RCC 7860 (cell line): ENCODE measurements at places on chromosomes 6 and 20.

DNA sequence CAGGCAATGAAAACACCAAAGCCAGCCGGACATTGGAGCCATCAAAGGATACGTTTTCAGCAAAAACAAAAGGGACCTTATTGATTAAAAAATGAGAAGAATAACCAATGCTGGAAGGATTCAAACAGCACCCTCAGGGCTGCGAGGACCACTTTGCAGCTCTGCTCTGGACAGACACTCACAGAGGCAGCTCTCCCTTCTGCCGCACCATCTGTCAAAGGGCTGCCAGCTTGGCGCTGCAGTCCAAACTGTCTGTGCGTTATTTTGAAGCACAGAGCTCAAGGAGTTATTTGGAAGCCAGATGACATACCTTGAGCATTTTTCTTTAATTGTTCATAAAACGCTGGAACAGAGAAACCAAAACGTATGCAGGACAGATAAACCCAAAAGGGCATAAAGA is 85.2 kb downstream of the KIF16B start:
- no peak for DNase-seq

- DNase-seq: peak; percentile 76
These were observed at the start of gene HMGN4 for GRCh38 chr6:26537846-26538571. TSS of gene HMGN4 (plus strand) at chr6:26538366. CDS start at chr6:26545207, 6,841 bp downstream.

- no peak for DNase-seq
These were observed 72.4 kb downstream of the FGD2 start for GRCh38 chr6:37077905-37078296.

- no peak for DNase-seq
These were observed 59.8 kb downstream of the BCAS4 start for GRCh38 chr20:50854506-50855249.

GRCh38 chr6:38371881-38372280 is 267.8 kb downstream of the BTBD9 start:
- DNase-seq: no peak

DNA sequence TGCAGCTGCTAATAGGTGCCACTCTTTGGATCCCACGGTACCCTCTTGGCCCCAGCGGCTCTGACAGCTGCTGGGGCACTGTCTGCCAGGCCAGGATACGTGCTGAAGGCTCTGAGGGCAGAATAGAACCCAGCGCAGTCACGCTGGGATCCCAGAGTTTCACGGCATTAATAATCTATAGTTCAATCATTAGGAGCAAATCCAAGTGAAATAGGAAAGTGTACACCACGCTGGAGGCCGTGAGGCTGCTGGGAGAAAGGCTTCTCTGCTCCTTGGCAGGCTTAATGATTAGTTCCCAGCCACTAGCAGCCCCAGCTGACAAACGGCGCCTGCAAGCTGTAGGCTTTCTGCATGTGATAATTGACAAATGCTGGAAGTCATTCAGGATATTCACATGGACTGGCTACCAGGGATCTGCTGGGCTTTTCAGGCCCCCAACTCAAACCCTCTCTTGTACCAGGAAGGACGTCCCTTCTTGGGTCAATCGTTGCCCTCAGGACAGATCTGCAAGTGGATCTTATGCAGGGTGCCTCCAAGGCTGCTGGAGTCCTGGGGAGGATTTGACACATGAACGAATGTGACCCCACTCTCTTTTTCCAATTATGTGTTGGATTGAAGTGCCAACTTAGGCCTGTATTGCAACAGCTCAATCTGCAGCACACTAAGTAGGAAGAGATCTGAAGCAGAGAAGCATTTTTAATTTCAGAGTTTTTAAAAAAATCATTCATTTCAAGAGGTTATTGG is 50.1 kb upstream of the INSM1 start:
- no peak for DNase-seq

- DNase-seq: peak; percentile 83
These were observed 45.4 kb downstream of the SSR1 start for GRCh38 chr6:7267466-7268091.

DNA sequence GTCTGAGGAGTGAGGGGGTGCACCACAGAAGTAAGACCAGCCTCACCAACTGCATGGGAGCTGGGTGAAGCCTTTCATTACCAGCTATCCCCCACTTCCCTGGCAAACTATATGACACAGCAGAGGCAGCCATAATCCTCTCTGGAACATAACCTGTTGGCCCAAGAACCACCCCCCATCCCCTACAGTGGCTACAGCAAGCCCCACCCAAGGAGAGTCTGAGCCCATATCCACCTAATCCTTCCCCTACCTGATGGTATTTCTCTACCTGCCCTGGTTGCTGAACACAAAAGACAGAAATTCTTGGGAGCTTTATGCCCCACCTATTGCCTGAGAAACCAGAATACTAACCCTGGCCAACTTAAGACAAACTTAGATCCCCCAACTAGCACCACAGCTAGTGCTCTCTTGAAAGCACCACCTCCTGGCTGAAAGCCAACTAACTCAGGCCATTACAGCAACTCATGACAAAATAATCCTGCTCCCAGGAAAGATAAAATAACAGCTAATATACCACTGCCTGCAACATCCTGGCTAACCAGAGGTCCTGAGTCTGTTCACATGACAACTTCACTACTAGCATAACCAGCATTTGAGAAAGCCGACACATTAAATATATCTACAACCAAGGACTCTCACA is 11.2 kb downstream of the RNGTT start:
- DNase-seq: no peak

GRCh38 chr6:34723203-34723602 is 26.6 kb upstream of the ILRUN start:
- DNase-seq: peak; percentile 33

DNA sequence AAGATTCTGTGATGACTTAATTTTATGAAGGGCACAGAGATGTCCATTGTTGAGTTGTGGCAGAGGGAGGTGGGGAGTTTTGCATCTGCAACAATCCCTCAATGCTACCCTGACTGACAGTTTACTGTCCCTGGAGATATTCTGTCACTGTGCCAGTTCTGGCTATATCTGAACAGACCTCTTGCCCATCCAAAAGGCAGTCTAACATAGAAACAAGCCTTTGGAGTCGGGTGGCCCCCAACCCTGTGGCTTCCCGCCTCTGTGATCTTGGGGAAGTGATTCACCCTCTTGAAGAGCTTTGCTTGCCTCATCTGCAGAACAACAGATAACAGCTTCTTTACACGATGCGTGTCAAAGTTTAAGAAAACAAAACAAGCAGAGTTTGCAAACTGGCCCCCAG is 3.8 kb upstream of the E2F1 start:
- no peak for DNase-seq

DNA sequence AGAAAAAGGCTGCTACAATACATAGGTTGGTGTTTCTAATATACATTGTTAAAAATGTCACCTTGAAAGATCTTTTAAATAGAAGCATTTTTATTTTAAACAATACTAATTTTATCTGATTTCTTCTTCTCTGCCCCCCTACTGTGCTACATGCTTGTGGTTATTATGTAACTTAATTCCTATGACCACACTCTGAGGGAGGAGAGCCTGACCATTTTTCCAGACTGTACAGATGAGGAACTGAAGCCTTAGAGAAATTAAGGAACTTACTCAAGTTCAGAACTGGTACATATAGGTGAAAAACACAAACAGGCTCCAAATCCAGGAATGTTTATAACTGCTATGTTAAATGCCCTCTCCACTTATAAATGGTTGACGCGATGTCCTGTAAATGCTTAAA is 43.4 kb upstream of the ARHGAP18 start:
- peak; percentile 30 for DNase-seq

DNA sequence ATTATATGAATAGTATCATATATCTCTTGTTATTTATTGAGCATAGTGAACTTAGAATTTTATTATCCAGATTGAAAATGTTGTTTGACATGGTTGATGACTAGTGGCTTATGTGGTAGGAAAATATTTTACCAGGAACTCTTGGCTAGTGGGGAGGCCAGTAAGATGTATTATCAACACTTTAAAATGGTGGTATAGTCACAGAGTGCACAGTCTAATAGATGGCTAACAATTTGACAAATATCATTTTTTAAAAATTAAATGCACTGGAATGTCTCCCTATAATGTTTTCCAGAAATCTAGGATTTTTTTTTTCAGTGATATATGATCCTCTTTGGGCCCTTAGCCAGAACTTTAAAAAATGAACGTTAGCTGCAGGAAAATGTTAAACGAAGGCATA is 26.9 kb upstream of the EYA4 start:
- no peak for DNase-seq

- no peak for DNase-seq
These were observed 277.2 kb downstream of the ARHGAP18 start for GRCh38 chr6:129432738-129433137.

GRCh38 chr6:121694389-121694788 is 258.9 kb downstream of the GJA1 start:
- DNase-seq: peak; percentile 15

DNA sequence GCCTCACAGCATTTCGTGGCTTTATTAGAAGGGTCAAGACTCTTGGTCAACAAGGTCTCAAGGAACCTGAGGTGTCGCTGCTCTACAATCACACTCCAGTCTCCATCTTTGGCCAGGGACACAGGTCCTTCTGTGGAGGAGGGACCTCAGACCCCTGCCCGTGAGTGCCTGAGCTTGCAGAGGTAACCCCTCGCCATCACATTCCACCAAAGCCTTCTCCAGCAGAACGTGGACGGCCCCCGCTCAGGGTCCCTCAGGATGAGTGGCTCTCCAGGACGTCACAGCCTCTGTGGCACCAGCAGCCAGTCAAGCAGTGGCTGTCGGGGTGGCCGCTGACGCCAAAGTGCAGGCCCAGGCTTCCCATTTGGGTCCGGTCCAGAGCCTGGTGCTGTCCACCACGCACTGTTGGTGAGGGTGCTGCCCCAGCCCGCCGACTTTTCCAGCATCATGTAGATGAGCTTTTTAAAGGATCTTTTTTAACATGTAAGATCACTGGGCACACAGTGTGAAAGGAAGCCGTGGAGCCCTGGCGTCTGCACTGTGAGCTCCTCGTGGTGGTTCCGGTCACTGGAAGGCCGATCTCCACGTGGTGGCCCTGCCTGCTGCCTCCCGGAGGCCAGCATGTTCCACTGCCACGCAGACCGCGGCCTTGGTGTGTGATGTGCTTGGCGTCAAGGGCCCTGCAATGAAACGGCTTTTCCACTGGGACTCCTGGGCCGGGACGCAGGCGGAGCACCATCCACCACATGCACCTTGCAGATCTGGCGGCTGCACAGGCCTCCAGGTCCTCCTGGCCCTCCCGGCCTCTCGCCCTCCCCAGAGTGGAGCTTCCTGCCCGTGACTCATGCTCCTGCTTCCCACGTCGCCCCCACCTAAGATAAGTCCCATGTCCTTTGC is 8.3 kb upstream of the KIF25 start:
- DNase-seq: no peak

GRCh38 chr20:3595541-3595940 is 67.7 kb downstream of the GFRA4 start:
- DNase-seq: no peak

DNA sequence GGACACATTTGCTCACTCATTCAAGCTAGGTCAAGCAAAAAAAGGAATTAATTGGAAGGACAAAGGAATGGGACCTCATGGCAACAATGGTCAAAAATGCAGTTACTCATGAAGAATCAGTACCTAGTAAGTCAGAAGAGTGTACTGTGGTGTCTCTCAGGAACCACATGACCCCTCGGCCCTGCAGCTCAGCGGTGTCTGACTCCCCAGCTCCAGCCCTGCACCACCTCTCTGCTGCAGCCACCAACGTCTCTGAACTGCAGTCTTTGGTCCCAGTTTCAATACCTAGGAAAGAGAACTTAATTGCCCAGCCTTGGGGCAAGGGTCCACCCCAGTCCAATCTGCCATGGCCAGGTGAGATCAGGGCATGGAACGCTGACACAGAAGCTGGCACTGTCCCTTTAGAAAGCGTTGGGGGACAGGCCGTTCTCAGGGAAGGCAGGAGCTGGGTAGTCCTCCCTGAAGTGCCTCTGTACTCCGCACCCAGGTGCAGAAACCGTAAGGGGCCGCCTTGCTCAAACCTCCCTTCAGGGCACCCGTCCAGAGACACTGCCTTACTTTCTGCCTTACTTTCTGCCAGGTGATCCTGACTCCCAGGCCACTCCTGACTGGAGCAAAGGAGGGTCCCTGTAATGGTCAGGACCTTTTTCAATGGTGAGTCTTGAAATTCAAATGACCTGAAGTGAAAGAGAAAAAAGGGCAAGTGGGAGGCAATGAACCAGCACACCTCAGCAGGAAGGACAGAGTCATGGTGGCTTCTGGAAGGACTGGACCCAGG is 13.2 kb upstream of the NELFCD start:
- DNase-seq: no peak

DNA sequence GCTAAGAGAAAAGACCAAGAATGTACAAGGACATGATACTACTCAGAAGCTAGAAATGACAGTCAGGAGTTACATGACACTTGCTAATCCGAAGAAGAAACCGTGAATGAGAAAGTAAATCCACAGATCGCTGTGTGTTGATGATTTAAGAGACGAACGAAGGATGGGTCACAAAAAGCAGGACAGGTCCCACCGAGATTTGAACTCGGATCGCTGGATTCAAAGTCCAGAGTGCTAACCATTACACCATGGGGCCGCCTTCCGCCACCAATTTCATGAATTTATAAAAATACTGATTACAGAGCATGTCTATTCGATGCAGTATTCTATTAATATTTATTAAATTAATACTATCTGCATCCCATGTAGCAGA is 54.0 kb upstream of the BTN3A2 start:
- peak; percentile 79 for DNase-seq

GRCh38 chr20:57701090-57701489 is 8.7 kb downstream of the PMEPA1 start:
- DNase-seq: no peak

GRCh38 chr6:74434171-74434570 is 738.2 kb downstream of the CD109 start:
- DNase-seq: no peak

- DNase-seq: no peak
These were observed 123.8 kb downstream of the FAM83B start for GRCh38 chr6:54970337-54970736.

GRCh38 chr6:31750411-31751022 is 10.7 kb downstream of the MSH5 start:
- no peak for DNase-seq

DNA sequence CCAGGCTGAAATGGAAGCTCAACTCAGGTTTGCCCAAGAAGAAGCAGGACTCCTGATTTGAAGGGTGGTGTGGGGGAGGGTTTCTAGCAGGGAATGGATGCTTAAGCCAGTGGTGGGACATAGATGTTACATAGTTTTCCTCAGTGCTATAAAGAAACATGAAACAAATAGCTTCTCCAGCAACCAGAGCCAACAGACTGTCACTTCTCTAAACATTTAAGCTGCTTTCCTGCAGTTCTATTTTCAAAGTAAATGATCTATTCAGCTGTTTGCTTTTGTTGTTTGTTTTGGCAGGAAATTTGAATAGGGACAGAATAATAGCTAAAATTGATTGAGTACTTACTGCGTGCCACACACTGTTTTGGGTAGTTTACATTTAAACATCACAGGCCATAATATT is 169.0 kb downstream of the UST start:
- no peak for DNase-seq

GRCh38 chr6:22023937-22024336 is 272.9 kb downstream of the PRL start:
- DNase-seq: no peak

GRCh38 chr20:63942250-63942951 is 13.8 kb downstream of the UCKL1 start:
- DNase-seq: no peak

GRCh38 chr6:155317186-155317585 is 2.9 kb upstream of the TFB1M start:
- no peak for DNase-seq
